Colonic mucosa (tissue), 4 donors: ENCODE measurements at places on chromosomes 4 and X.

DNA sequence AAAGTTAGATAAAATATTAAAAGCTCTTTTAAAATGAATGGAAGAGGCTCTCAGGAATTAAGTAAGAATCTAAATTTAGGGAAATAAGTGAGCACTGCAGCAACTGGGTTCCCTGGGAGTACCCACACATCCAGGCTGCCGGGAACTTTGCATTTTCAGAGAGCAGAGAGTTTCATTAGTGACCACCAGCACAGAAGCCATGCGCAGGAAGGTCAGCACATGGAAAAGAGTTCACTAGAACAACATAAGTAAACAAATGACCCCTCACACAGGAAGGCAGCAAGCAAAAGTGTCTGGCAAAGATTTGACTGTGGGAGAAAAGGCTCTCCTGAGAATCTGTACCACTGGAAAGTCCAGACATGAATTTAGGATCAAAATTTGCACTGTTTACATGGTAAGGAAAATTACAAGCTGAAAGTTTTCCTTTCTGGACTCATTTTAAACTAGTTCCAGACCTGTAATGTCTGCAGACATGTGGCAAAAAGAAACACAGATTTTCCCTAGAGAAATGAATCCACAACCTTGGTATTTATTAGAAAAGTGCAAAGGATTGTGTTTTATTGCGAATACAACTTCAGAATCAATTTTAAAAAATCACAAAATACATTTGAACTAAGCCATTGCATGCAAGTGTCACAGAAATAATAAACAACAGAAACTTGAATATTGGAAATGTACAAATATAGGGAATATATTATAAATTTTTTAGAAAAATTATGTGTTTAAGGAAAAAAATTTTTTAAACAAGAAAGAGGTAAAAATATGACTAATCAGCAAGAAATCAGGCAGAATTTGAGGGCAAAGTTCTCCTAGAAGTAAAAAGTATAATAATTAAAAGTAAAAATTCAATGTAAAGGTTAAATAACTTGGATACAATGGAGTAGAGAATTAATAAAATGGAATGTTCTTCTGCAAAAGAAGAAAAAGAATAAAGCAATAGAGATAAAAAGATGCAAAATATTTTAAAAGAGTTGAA, 18.4 kb upstream of the MYOZ2 start:
- no peak overlapping the region for H3K27ac ChIP-seq
- no peaks in the 10 kb centered on the region for H3K36me3 ChIP-seq
- H3K27me3 ChIP-seq = no peaks in the 10 kb centered on the region
- H3K4me1 ChIP-seq = no peaks in the 10 kb centered on the region

- H3K36me3 ChIP-seq = no peaks in the 10 kb centered on the region
- H3K27me3 ChIP-seq = no peaks in the 10 kb centered on the region
- no peaks in the 10 kb centered on the region for H3K4me1 ChIP-seq
- no peak overlapping the region for H3K4me3 ChIP-seq
- no peak for DNase-seq
Measured at GRCh38 chr4:131257241-131257640, 1891.9 kb upstream of the PCDH10 start.

GRCh38 chr4:159735281-159736207, 632.7 kb downstream of the RAPGEF2 start:
- H3K4me1 ChIP-seq = no peaks in the 10 kb centered on the region
- H3K27ac ChIP-seq = no peak overlapping the region
- no peak for DNase-seq
- H3K36me3 ChIP-seq = no peaks in the 10 kb centered on the region
- no peaks in the 10 kb centered on the region for H3K27me3 ChIP-seq

DNA sequence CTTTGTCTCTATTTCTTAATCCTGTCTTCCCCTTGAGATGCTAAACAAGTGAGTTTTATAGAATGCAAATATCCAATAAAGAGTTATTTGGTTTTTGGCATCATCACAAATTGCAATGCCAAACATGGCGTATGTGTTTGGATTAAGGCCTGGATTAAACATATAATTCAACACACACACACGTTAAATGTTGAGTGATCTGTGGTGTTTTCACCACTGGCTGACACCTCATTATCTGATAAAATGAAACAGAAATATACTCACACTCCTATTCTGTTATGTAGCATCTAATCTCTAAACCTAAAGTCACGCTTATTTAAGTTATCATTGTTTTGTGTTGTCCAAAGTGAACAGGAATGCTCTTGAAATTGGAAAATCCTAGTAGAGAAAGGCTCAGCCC, 506.2 kb downstream of the FSTL5 start:
- no peak overlapping the region for H3K4me3 ChIP-seq

DNA sequence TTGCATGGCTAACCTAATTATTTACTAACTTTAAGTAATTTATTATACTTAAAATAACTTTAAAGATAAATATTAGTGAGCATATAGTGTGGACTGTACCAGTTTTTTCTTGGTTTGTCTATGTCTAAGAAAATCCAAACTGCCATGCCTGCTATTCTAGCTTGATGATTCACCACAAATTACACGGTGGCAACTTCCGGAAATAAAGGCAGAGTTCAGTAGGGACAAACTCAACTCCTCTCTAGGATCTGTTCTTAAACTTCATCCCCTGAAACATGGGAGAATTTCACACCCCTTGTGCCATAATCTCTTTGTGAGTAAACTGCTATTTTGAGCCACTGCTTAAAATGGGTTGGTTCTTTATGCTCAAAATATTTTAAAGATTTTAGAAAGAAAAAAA, 213.6 kb upstream of the NRK start:
- no peak overlapping the region for H3K4me3 ChIP-seq
- no peaks in the 10 kb centered on the region for H3K27me3 ChIP-seq
- no peaks in the 10 kb centered on the region for H3K4me1 ChIP-seq
- no peak for DNase-seq
- no peak overlapping the region for H3K27ac ChIP-seq

DNA sequence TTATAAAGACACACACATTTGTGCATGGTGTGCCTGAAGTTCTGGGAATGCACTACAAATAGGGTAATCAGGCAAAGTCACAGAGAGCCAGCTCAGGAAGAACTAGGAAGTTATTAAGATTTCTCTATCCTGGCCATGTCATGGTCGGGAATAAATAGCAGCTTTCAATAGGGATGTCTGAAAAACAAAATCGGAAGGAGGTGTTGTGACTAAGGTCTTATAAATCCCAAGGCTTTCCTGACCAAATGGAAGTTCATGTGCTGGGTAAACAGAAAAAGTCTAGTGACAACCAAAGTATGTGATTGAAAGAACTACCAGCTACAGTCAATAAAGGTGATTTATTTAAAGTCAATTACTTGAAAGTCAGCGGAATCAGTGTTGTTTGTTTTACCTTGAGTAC, 262.5 kb upstream of the HS3ST1 start:
- H3K4me3 ChIP-seq = no peak overlapping the region
- DNase-seq = no peak

DNA sequence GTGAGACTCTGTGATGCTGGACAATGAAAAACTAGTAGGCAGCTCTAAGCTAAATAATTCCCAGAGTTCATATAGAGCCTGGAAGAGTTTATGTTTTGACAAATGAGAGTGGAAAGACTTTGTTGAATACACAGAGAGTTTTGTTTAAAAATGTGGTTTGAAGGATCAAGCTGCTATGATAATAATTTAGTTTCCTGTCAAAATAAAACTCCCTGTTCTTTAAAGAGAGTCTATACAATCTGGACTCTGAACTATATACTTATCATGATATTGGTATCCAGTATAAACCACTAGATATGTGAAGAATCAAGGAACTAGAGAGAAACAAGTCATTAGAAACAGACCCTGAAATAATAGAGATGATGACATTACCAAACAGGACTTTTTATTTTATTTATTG, 158.6 kb downstream of the C4orf33 start:
- no peak overlapping the region for H3K4me3 ChIP-seq
- H3K4me1 ChIP-seq = no peaks in the 10 kb centered on the region
- H3K27ac ChIP-seq = no peak overlapping the region
- no peaks in the 10 kb centered on the region for H3K36me3 ChIP-seq

DNA sequence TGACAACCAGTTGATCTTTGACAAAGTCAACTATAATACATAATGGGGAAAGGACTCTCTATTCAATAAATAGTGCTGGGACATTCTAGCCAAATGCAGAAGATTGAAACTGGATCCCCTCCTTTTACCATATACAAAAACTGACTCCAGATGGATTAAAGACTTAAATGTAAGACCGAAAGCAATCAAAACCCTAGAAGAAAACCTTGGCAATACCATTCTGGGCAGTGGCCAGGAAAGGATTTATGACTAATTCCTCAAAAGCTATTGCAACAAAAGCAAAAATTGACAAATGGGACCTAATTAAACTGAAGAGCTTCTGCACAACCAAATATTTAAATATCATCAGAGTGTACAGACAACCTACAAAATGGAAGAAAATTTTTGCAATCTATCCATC, 185.1 kb downstream of the NPNT start:
- no peaks in the 10 kb centered on the region for H3K27me3 ChIP-seq
- H3K4me3 ChIP-seq = no peak overlapping the region
- no peak overlapping the region for H3K27ac ChIP-seq
- DNase-seq = no peak

DNA sequence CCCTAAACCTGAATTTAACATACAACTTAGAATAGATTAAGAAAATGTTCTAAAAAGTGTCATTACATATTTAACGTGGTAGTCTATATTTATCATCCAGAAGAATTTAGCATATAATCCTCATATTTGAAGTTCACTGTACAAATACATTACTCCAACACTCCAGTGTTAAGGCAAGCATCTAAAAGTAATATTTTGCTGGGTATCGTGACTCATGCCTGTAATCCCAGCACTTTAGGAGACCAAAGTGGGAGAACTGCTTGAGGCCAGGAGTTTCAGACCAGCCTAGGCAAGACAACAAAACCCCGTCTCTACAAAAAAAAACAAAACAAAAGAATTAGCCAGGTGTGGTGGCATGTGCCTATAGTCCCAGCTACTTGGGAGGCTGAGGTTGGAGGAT, 24.8 kb downstream of the LRBA start:
- no peaks in the 10 kb centered on the region for H3K36me3 ChIP-seq
- no peaks in the 10 kb centered on the region for H3K4me1 ChIP-seq
- DNase-seq = no peak
- no peaks in the 10 kb centered on the region for H3K27me3 ChIP-seq
- no peak overlapping the region for H3K4me3 ChIP-seq
- no peak overlapping the region for H3K27ac ChIP-seq

DNA sequence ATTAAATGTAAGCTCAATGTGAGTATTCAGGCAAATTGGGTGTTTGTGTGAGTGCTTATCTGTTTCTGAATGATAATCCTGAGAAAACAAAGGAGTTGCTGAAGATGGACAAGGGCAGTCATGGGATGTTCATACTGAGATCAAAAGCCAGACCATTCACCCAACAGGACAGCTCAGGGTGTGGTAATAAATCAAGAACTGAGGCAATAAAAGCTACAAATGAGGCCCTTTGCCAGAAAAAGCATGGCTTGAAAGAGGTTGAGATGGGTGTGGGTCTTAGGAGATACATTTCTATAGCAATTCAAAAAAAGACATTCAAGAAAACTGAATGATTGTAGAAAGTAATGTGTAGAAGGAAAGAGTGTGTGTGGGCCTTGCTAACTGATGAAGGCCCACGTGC, 425.8 kb upstream of the BOD1L1 start:
- H3K4me1 ChIP-seq = no peaks in the 10 kb centered on the region
- no peak overlapping the region for H3K4me3 ChIP-seq
- DNase-seq = no peak
- H3K36me3 ChIP-seq = no peaks in the 10 kb centered on the region
- H3K27ac ChIP-seq = no peak overlapping the region
- no peaks in the 10 kb centered on the region for H3K27me3 ChIP-seq

GRCh38 chrX:94252211-94252610, 578.2 kb downstream of the FAM133A start:
- no peaks in the 10 kb centered on the region for H3K4me1 ChIP-seq
- H3K36me3 ChIP-seq = no peaks in the 10 kb centered on the region
- no peak overlapping the region for H3K4me3 ChIP-seq
- no peaks in the 10 kb centered on the region for H3K27me3 ChIP-seq
- H3K27ac ChIP-seq = no peak overlapping the region
- DNase-seq = no peak

- no peak overlapping the region for H3K27ac ChIP-seq
- no peaks in the 10 kb centered on the region for H3K36me3 ChIP-seq
- H3K4me1 ChIP-seq = no peaks in the 10 kb centered on the region
- no peak for DNase-seq
Measured at GRCh38 chrX:41200785-41201184, 115.5 kb downstream of the USP9X start.

DNA sequence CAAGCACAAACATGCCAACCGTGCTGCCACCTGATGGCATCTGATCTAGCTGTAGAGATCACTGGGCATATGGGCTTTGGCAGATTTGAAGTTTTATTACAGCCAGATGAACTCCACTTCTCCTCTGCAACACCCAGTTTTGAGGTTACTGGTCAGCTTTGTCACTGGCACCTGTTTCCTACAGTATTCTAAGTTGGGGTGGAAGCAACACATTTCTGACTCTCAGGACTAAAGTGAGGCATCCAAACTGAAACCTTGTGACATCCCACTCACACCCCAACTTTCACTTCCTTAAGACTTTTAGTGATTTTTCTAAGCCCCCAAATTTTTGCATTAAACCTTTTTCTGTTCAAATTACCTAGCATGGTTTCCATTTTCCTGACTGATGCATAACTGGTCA, 115.1 kb upstream of the PCDH18 start:
- H3K36me3 ChIP-seq = no peaks in the 10 kb centered on the region
- no peaks in the 10 kb centered on the region for H3K27me3 ChIP-seq
- no peaks in the 10 kb centered on the region for H3K4me1 ChIP-seq
- DNase-seq = no peak
- no peak overlapping the region for H3K4me3 ChIP-seq

DNA sequence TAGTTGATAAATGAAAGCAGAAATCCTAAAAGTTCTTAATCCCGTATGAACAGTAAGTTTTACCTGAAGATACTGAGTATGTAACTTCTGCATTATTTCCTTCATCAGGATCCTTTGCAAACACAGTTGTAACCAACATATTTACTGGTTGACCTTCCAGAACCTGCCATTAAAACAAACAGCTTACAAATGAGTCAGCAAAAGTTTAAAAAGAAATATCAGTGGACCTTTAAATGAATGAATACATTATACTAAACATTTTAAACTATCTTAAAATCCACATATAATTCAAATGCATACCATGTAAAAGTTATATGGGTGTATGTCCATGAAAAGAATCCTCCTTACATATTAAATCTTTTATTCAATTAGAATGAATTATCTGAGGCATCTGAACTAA, 163.6 kb downstream of the DCHS2 start:
- H3K4me3 ChIP-seq = no peak overlapping the region
- no peaks in the 10 kb centered on the region for H3K36me3 ChIP-seq
- H3K4me1 ChIP-seq = no peaks in the 10 kb centered on the region
- no peak overlapping the region for H3K27ac ChIP-seq
- no peak for DNase-seq

DNA sequence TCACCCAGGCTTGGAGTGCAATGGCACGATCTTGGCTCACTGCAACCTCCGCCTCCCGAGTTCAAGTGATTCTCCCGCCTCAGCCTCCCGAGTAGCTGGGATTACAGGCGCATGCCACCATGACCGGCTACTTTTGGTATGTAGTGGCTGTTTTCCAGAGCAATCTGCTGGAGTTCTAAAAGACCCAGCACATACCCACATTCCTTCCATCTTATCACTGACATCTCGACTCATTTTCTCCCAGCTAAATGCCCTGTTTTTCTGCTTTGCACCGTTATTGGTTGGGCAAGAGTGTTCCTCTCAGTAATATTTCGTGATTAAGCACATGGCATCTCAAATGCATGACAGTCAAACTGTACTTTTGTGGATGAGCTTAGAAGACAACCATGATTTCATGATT, 53.7 kb downstream of the PRKX start:
- no peaks in the 10 kb centered on the region for H3K36me3 ChIP-seq
- no peaks in the 10 kb centered on the region for H3K4me1 ChIP-seq
- no peak overlapping the region for H3K4me3 ChIP-seq
- DNase-seq = no peak
- H3K27ac ChIP-seq = no peak overlapping the region
